ENCODE measurements at places on chromosomes 11 and 22.

DNA sequence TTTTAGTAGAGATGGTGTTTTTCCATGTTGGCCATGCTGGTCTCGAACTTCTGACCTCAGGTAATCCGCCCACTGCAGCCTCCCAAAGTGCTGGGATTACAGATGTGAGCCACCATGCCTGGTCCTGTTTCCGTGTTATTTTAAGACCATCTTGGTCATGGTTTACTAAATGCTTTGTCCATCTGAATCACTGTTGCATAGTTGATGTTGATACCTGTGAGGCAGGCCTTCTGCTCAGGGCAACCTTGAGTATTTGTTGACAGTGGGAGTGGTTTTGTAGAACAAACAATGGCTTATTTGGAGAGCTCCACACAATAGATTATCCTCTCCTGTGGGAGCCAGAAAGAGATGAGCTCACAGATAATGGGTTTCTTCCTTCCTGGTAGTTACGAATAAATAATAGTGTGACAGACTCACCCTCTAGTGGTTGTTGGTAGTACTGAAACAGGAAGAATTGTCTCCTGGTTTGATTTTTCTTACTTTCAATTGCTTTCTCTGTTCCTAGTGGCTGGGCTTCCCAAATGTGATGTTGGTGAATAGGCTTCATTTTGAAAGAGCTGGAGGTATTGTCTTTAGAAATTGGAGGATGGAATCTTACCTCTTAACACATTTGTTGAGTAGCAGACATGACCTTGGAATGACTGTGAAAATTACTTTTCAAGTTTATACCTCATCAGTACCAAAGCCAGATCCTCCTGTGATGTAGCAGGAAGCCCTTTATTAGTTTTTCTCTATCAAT lies 39.0 kb downstream of the CTNND1 start:
- H3K27ac ChIP-seq = peak overlapping the region; percentile 77
- H3K36me3 ChIP-seq = peaks cover 6% of the 10 kb centered on the region
- no peak overlapping the region for H3K4me3 ChIP-seq
- H3K27me3 ChIP-seq = no peaks in the 10 kb centered on the region
- peaks cover 10% of the 10 kb centered on the region for H3K4me1 ChIP-seq

- H3K4me1 ChIP-seq = no peaks in the 10 kb centered on the region
- no peak overlapping the region for H3K27ac ChIP-seq
- H3K36me3 ChIP-seq = no peaks in the 10 kb centered on the region
- H3K27me3 ChIP-seq = no peaks in the 10 kb centered on the region
- DNase-seq = no peak
These were observed 35.5 kb downstream of the MSANTD4 start for GRCh38 chr11:105986554-105986953.

GRCh38 chr11:15923183-15923582 lies 433.2 kb downstream of the SOX6 start:
- no peak overlapping the region for H3K4me3 ChIP-seq
- H3K36me3 ChIP-seq = no peaks in the 10 kb centered on the region
- no peaks in the 10 kb centered on the region for H3K27me3 ChIP-seq
- H3K4me1 ChIP-seq = no peaks in the 10 kb centered on the region

- H3K27ac ChIP-seq = no peak overlapping the region
- H3K27me3 ChIP-seq = peaks cover 18% of the 10 kb centered on the region
- no peak for DNase-seq
- no peak overlapping the region for H3K4me3 ChIP-seq
- H3K4me1 ChIP-seq = no peaks in the 10 kb centered on the region
These were observed 246.8 kb downstream of the BUD13 start for GRCh38 chr11:116525961-116526495.

DNA sequence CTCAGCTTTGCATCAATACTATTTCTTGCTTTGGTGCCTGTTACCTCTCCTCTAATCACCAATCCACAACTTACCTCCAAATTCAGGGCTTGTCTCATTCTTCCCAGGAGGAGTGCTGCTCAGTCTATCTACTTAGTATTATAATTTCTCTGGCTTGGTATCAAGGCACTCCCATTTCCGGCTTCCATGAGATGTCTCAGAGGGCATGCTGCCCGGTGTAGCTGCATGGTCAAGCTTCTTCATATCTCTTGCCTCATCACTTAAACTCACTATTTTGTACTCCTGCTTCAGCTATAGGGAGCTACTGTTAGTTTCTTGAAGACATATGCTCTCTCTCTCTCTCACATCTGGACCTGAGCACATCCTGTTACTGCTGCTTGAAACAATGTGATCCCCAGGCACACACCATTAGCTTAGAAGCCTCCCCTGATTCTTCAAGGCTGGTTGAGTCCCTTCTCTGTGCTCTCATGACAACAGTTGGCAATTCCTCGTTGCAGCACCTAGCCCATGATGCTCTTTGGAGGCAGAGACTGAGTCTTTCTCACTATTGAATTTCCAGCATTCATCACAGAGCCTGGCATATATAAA lies 182.8 kb upstream of the SYN3 start:
- no peak for DNase-seq
- no peaks in the 10 kb centered on the region for H3K36me3 ChIP-seq
- no peaks in the 10 kb centered on the region for H3K27me3 ChIP-seq
- H3K4me1 ChIP-seq = no peaks in the 10 kb centered on the region
- no peak overlapping the region for H3K27ac ChIP-seq

DNA sequence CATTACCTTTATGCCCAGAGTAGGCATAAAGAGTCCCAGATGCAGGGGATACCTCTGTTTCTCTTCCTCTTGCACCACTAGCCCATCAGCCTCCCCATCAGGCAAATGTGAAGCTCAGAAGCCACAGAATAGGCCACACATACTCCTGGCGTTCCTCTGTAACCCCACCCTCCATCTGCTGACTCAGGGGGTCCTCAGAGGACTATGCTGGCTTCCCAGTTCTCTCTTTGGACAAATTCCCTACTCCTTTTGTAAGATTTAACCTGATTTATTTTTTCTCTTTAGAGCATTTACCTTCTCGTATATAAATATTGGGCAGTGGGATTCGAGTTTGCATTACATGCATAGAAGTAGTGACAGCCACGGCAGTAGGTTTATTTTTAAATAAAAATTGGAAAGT lies 262.3 kb upstream of the CADM1 start:
- no peaks in the 10 kb centered on the region for H3K4me1 ChIP-seq
- no peak overlapping the region for H3K4me3 ChIP-seq
- no peak for DNase-seq

GRCh38 chr22:43846966-43847365 lies 15.3 kb downstream of the SULT4A1 start:
- no peaks in the 10 kb centered on the region for H3K4me1 ChIP-seq
- H3K27ac ChIP-seq = no peak overlapping the region
- H3K36me3 ChIP-seq = peaks cover 5% of the 10 kb centered on the region
- H3K4me3 ChIP-seq = no peak overlapping the region
- peaks cover 75% of the 10 kb centered on the region for H3K27me3 ChIP-seq

GRCh38 chr22:28574159-28574788 lies 105.4 kb downstream of the TTC28 start:
- no peak for DNase-seq
- peaks cover 31% of the 10 kb centered on the region for H3K27me3 ChIP-seq
- H3K4me3 ChIP-seq = no peak overlapping the region
- no peak overlapping the region for H3K27ac ChIP-seq
- H3K4me1 ChIP-seq = no peaks in the 10 kb centered on the region

DNA sequence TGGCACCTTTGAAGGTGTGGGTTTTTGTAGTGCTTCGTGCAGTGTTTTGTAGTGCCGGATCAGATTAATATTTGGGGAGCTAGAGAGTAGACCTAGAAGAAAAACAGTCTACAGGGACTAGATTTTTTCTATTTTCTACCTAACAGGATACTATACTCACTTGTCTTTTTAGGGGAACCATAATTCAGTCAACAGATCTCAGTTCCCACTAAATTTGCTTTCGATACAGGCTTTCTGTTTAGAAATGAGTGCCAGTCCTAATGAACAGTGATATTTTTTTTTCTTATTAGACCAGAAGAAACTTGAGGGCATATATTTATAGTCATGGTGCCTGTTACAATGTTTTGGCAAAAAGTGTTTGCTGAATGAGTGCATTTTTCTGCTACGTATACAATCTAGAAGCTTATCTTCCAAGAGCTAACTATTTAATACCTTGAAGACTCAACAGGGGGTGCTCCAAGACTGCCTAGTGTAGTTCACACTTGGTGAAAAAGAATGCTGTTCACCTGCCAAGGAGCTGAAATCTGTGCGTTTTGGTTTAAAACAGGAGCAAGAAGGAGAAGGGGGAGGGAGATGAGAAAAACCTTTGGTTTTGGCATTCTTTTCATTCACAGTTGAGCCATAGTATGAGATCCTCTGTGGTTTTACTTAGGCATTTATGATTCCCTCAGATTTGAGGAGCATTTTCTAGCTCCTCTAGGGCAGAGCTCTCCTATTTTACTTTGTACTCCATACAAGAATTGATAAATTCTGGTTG lies 44.9 kb upstream of the VSTM5 start:
- no peaks in the 10 kb centered on the region for H3K4me1 ChIP-seq
- no peak overlapping the region for H3K4me3 ChIP-seq

- H3K4me3 ChIP-seq = no peak within 1 kb of the TSS
- no peak within 1 kb of the TSS for H3K27ac ChIP-seq
- H3K36me3 ChIP-seq = peaks cover 2% of the 10 kb centered on the region
- no peak for DNase-seq
These were observed at the start of gene ALDH3B1 for GRCh38 chr11:68010090-68011041. ALDH3B1 (plus strand) TSS chr11:68010327; CDS start chr11:68015298, 4,971 bp downstream.

DNA sequence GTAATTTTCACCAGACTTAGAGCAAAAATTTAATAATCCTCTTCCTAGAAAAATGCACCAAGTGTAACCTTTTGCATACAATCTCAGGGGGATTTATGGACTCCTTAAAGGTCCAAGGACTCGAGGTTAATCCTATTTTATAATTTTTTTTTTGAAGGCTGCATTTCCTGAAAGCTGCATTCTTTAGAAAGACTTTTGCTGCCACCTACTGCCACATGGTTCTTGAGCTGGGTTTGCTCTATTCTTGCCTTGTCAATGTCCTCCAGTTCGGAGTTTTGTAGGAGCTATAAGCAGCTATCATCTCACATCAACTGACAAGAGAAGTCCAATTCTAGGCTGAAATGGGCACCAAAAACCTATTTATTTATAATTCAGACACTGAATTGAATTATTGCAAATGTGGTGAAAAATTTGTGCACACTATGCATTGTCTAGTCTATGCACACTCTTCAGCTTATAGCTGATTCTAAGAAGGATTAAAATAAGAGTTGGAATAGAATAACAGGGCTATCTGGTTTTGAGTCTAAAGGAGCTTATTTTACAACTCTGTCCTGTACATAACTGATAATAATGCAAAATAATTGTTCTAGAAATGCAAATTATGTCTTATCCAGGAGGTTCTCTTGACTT lies 31.3 kb downstream of the TRAF6 start:
- peaks cover 12% of the 10 kb centered on the region for H3K4me1 ChIP-seq
- peak; percentile 50 for DNase-seq
- H3K27me3 ChIP-seq = no peaks in the 10 kb centered on the region
- H3K4me3 ChIP-seq = no peak overlapping the region
- peaks cover 4% of the 10 kb centered on the region for H3K36me3 ChIP-seq

GRCh38 chr22:20781272-20781990 lies 7.5 kb downstream of the SERPIND1 start:
- no peak overlapping the region for H3K4me3 ChIP-seq
- no peak for DNase-seq
- H3K27me3 ChIP-seq = no peaks in the 10 kb centered on the region
- H3K27ac ChIP-seq = no peak overlapping the region

DNA sequence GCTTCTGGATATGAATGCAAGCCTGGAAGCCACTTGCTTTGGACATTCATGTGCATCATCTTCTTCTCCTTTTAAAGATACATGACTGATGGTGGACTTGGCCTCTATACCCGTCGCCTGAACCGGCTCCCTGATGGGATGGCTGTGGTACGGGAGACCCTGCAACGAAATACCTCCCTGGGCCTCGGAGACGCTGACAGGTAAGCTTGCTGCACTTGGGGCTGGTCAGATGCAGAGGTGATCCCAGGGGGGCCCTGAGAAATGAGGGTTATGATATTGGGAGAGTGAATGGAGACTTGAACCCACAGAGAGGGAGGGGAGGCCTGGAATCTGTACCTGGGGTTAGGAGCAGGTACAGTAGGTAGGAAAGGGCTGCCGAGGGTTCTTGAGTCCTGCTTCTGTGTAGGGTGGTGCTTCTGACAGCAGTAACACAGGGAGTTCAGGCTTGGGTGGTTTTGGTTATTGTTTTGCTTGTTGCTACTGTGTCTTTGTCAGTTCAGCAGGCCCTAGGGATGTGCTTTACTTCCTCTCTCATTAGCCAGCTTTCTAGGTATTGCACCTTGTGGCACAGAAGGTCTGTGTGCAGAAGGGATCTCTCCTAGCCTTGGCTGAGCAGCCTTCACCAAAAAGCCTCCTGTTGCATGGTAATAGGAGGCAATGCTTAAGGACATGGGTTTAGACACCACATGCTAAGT lies 176.1 kb downstream of the DBX1 start:
- H3K4me1 ChIP-seq = no peaks in the 10 kb centered on the region
- no peak for DNase-seq
- peaks cover 6% of the 10 kb centered on the region for H3K27me3 ChIP-seq
- H3K27ac ChIP-seq = no peak overlapping the region

DNA sequence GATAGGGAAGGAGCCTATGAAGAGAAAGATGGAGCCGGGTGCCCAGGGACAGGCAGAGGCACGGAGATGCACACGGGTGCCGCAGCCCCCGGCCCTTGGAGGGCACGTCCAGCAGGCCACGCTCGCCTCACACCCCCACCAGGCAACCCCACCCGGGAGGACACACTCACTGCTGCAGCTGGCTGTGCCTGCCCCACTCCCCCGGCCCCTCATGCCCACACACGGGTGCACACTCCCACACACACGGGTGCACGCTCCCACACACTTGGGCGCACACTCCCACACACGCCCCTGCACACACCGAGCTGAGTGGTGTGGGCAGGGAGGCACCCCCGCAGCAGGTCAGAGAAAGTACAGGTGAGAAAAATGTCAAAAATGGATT lies 1.1 kb downstream of the MOB2 start:
- no peak for DNase-seq
- peaks cover 26% of the 10 kb centered on the region for H3K4me1 ChIP-seq
- no peak overlapping the region for H3K4me3 ChIP-seq
- H3K27me3 ChIP-seq = no peaks in the 10 kb centered on the region
- peak overlapping the region; percentile 85 for H3K27ac ChIP-seq

- peaks cover 33% of the 10 kb centered on the region for H3K4me1 ChIP-seq
- peak within 1 kb of the TSS; percentile 96 for H3K4me3 ChIP-seq
- DNase-seq = no peak
- peaks cover 42% of the 10 kb centered on the region for H3K36me3 ChIP-seq
- peak within 1 kb of the TSS; percentile 95 for H3K27ac ChIP-seq
These were observed at the start of gene PDGFB for GRCh38 chr22:39244496-39245129. PDGFB (minus strand) TSS chr22:39244982; CDS start chr22:39243963, 1,019 bp downstream.

- H3K4me1 ChIP-seq = peaks cover 30% of the 10 kb centered on the region
- peak within 1 kb of the TSS; percentile 96 for H3K27ac ChIP-seq
- H3K27me3 ChIP-seq = no peaks in the 10 kb centered on the region
- H3K36me3 ChIP-seq = peaks cover 66% of the 10 kb centered on the region
- peak; percentile 100 for DNase-seq
These were observed at the start of gene XRCC6 for GRCh38 chr22:41621099-41621910. XRCC6 (plus strand) TSS chr22:41621295; CDS start chr22:41622005, 710 bp downstream.

GRCh38 chr11:72075109-72075508 lies 5.2 kb downstream of the NUMA1 start:
- H3K36me3 ChIP-seq = peaks cover 10% of the 10 kb centered on the region
- no peaks in the 10 kb centered on the region for H3K27me3 ChIP-seq
- peak overlapping the region; percentile 44 for H3K27ac ChIP-seq
- DNase-seq = no peak
- no peak overlapping the region for H3K4me3 ChIP-seq

Data from effector memory CD8-positive, alpha-beta T cell (primary cell).